ENCODE measurements at places on chromosomes 3 and 15.

DNA sequence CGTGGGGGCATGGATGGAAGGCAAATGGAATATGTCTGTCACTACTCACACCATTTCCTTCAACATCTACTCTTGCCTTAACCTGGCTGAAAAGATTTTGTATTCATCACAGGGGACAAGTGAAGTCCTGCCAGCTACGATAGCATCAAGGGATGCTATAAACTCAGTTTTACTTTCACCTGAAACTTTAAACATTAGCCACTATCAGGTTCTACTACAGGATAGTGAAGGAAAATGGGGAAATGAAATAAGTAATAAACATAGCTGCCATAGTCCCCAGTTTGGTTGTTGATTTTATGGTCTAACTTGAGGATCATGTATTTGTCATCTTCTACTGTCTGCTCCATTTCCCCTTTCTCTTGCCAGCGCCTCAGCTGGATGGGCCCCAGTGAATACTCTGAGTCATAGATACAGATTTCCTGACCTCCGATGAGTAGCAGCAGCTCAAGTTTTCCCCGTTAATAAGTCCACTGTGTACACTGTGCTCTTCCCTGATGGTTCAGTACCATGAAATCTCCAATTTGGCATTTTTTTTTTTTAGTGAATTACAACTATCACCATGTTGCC is 338.2 kb upstream of the SLCO3A1 start:
- no peak for DNase-seq

GRCh38 chr3:41276191-41276590 is 76.9 kb downstream of the CTNNB1 start:
- no peak for DNase-seq

- DNase-seq: no peak
Observed at GRCh38 chr3:33144433-33144832, 30.6 kb downstream of the CRTAP start.

DNA sequence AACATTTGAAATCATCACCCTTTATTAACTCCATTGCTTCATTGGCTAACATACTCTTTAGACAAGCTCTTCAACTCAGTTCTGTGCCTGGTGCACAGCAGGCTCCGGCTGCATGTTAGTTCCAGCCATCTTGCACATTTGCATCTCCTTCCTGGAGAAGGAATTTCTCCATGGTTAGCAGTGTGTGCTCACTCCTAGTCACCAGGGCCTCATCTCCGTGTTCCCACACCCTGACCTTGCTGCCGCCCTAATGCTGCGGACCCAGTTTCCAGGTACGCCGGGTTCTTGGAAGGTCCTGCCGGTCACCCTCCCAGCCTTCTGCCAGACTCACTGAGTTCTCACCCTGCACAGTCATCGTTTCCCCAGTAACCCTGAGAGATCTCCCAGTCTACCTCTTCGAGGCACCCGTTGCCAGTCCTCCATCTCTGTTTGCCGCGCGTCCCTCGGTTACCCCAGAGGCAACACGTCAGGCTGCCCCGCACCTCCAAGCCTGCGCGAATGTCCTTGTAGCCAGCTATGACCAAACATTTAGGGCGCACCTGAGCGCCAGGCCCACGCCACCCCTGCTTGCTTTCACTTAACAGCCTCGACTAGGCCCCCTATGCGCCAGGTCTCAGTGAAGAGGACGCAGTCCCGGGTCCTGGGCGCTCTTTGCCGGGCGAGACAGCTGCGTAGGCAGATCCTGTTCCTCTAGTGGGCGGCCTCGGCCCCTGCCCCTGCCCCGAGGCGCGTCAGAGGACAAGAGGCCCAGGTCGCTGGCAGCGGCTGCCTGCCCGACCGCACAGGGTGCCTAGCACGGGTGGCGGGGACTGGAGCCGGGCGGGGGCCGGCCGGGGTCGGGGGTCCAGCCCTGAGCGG is 747 bp upstream of the ZNF592 start:
- peak; percentile 46 for DNase-seq

GRCh38 chr3:150450916-150451315 is 42.8 kb downstream of the TSC22D2 start:
- DNase-seq: no peak

DNA sequence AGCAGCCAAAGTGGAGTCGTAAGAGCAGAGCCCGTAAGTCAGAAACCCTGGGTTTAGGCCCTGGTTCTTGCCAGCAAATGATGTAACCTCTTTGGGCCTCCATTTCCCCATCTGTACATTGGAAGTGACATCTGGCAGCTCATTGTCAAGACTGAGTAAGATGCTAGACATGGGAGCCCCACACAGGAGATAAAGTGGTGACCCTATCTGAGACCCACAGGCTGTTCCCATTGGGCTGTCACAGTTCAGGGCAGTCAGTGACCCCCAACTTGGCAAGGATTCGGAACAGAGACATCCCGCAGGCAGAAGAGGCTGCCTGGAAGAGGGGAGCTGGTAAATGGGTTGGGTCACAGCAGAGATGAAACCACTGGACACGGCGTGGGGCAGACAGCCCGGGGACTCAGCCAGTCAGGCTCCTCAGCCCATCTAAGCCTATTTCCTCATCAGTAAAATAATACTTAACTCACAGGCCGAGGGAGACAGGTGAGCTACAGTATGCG is 1.8 kb downstream of the CLN6 start:
- DNase-seq: no peak

GRCh38 chr3:27675287-27675686 is 46.8 kb downstream of the EOMES start:
- DNase-seq: no peak

DNA sequence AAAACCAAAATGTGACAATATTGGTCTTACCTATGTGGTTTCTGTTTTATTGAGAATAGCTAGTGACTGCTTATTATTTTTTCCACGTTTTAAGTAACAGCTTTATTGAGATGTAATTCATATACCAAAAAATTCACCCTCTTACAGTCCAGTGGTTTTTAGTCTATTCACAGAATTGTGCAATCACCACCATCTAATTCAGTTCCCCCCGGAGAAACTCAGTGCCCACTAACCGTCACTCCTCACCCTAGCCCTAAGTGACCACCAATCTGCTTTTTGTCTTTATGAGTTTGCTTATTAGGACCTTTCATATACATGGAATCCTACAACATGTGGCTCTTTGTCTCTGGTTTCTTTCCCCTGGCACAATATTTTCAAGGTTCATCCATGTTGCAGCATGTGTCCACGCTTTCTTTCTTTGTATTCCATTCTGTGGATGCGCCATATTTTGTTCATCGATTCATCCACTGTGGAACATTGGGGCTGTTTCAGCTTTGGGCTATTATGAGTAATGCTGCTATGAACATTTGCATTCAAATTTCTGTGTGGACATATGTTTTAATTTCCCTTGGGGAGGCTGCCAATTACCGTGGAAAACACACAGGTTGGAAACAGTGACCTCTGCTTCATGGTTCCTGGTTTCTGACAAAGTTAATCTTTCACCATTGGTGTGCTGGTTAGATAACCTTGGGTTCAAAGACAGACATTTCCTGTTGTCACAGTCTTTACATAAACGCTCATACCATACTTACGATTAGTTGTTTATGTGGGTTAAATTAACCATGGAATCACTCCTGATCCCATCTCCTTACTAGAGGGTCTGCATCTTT is 3.2 kb upstream of the BCL2L10 start:
- DNase-seq: no peak

GRCh38 chr3:52833202-52833601 is 1.6 kb downstream of the MUSTN1 start:
- no peak for DNase-seq

DNA sequence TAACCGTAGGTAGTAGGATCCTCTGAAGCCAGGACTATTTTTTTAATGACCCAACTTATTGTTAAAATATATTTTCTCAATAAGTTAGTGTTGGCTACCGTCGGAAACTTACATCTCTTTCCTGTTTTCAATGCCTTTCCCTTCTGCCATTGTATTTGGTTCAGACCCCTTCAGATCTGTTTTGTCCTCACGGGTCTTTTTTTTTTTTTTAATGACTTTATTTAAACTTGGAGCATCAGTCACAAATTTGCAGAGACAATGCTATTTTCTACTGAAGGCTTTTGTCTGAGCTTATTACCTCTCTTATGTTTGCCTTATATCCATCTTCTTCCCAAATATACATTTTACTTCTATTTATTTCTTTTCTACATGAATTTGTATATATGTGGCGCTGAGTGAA is 47.6 kb downstream of the PDE8A start:
- no peak for DNase-seq

DNA sequence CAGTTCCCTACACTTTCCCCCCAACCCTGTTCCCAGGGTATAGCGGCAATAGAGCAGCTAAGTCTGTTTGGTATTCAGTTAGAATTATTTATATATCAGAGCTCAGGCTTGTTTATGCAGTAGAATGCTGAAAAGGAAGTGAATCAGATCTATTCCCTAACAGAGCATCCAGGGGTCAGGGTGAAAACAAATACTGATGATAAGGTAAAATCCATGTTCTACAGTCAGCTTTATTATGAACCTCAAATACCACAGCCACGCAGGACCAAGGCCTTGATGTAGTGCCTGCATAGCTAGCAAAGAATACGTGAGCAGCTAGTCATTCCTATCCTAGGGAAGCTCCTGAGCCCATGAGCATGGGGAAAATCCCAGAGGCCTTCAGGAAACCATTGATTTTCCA is 229.7 kb upstream of the ICE2 start:
- DNase-seq: no peak

- DNase-seq: no peak
Observed at GRCh38 chr3:66812741-66813140, 185.4 kb upstream of the KBTBD8 start.

GRCh38 chr15:71566226-71566625 is 244.1 kb upstream of the NR2E3 start:
- no peak for DNase-seq

DNA sequence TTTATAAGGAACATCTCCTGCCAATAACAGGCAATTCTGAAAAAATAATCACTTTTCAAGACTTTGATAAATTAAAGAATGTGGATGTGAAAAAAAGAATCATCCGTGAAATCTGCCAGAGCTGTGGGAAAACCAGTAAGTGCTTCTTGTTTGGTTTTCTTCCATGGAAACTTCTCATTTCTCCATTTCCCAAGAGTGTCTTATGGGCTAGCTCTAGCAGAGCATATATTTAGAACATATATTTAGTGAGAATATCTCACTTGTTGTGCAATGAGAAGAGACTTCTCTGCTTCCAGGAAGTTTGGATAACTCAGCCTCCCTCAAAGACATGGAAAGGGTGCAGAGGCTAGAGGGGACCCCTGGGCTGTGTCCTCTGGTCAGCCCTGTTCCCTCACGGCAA is 49.9 kb downstream of the COL6A5 start:
- no peak for DNase-seq

- DNase-seq: no peak
Observed at GRCh38 chr3:142844339-142844977, 44.4 kb downstream of the PCOLCE2 start.

DNA sequence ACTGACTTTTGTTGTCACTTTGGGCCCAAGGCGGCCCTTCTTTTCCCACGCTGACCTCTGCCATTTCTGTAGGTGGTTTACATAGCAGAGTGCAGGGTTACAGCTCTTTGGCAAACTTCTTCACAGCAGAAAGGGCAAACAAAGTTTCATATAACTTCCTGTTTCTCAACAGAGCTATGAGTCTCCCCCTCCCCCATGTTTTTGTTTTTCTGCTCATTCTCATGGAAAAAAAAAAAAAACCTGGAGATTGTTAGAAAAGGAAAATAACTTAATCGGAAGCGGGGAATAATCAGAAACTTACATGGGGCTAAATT is 342.0 kb upstream of the NR2F2 start:
- DNase-seq: no peak

DNA sequence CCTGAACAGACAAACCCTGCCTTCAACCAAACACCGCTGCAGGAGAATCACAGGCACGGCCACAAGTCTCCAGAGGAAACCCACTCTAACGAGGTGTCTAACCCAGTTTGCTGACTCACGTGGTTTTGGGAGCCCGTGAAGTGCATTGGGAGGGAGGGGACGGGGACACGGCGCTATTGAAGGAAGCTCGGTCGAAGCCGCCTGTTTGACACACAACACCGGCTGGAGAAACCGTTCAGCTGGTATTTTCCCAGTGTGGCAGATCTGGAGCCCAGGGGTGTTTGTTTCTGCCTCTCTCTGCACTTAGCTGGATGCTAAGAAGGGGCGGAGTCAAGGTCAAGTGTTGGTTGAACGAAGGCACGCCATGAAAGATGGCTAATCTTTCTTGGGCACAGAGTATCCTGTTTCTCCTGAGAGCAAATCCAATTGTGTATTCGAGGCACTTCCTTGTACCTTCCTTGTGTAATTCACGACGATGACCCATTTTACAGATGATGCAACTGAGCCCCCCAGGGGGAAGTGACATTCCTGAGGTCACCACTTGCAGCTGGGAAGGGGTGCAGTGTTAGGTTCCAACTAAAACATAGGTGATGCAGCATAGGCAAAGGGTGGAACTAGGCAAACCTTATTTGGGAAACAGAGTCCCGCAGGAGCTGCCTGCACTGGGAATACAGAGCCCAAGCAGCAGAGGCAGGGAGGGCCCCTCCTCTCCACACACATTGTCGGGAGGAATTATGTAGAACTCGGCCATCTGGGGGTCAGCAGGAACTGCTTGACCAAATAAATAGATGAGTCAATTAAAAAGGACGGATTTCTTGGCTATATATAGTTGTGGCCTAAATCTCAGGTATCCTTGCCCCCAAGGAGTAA is 22.5 kb downstream of the SLC6A6 start:
- no peak for DNase-seq

DNA sequence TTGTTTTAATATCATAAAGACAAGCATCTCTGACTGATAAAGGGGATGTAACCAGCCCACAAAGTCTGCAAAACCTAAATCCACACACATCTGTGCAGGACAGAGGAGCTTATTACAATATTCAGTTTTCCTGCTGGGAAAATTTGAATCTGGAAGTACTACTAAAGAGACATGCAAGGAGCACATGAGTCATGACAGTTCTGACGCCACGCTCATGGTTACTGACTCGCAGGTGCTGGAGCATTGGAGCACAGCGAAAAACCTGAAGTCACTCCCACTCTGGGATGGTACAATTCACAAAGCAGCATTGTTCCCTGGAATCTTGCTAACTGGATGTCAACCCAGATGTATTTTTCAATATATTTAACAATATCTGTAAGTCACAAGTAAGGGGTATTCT is 7.6 kb upstream of the ISL2 start:
- DNase-seq: no peak

DNA sequence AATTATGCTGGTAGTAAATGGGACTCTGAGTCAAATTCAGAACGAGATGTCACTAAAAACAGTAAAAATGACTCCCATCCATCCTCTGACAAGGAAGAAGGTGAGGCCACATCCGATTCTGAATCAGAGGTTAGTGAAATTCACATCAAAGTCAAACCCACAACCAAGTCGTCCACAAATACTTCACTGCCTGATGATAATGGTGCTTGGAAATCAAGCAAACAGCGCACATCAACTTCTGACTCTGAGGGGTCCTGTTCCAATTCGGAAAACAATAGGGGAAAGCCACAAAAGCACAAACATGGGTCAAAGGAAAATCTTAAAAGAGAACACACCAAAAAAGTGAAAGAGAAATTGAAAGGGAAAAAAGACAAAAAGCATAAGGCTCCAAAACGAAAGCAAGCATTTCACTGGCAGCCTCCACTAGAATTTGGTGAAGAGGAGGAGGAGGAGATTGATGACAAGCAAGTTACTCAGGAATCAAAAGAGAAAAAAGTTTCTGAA is 15.1 kb upstream of the ZBTB47 start:
- DNase-seq: no peak

- no peak for DNase-seq
Observed at GRCh38 chr3:181930105-181930504, 218.4 kb downstream of the SOX2 start.

- DNase-seq: no peak
Observed at GRCh38 chr3:70615286-70615685, 302.8 kb upstream of the MDFIC2 start.
